Nephron progenitor cell (in vitro differentiated cells): ENCODE measurements at places on chromosomes 4 and X.
A peak's percentile ranks its signal among the peaks of the same experiment; 100 is the strongest.

- DNase-seq: no peak
Measured at GRCh38 chr4:153782581-153782980, 6.3 kb downstream of the SFRP2 start.

GRCh38 chr4:19195696-19196095 is 1056.0 kb upstream of the SLIT2 start:
- DNase-seq: peak; percentile 4

DNA sequence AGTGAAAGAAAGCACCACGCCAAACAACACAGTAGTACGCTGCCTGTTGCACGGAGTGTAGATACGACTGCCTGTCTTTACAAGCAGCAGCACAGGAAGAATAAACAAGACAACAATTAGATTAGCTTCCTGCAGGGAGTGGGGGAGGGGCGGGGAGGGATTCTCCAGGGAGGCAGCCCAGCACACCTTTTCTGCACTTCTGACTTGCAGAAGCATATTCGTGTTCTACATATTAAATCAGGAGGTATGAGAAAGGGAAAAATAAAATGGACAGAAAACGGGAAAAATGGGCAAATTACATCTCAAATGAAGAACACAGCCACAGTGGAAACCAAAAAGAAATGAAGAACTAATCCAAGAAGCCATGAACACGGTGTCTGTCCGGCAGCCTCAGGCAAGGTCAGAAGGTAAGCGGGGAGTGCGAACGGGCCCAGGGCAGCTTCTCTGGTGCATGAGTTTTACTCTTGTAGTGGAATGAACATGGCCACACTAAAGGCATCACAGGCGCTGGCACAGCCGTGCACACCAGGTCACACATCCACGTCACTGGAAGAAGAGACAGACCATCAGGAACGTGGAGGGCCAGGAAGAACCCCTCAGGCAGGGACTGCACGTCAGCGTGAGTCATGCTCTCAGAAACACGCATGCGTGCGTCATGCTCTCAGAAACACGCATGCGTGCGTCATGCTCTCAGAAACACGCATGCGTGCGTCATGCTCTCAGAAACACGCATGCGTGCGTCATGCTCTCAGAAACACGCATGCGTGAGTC is 20.1 kb upstream of the ADRA2C start:
- DNase-seq: no peak

- no peak for DNase-seq
Measured at GRCh38 chrX:78517124-78517523, 142.0 kb downstream of the RTL3 start.
